Activated CD4-positive, alpha-beta T cell treated with anti-CD3 and anti-CD28 coated beads, Interleukin-2, amount 10 ng/mL, durations not matched to agents 7 days and 5 days (primary cell): ENCODE measurements at places on chromosomes 13 and 19. TPM values are rescaled to one million over a fixed set of nuclear protein-coding genes. Genes with fewer than 3 reads are reported as not detected.

ZNF844 gene
- total RNA-seq: 3.5 TPM

FBXO17 gene
- total RNA-seq: 0.35 TPM

GARIN5A gene
- not detected for total RNA-seq

FFAR2 gene
- total RNA-seq: not detected

UBL3 gene
- total RNA-seq: 16.1 TPM
